ENCODE measurements at places on chromosomes 11 and 22.

DNA sequence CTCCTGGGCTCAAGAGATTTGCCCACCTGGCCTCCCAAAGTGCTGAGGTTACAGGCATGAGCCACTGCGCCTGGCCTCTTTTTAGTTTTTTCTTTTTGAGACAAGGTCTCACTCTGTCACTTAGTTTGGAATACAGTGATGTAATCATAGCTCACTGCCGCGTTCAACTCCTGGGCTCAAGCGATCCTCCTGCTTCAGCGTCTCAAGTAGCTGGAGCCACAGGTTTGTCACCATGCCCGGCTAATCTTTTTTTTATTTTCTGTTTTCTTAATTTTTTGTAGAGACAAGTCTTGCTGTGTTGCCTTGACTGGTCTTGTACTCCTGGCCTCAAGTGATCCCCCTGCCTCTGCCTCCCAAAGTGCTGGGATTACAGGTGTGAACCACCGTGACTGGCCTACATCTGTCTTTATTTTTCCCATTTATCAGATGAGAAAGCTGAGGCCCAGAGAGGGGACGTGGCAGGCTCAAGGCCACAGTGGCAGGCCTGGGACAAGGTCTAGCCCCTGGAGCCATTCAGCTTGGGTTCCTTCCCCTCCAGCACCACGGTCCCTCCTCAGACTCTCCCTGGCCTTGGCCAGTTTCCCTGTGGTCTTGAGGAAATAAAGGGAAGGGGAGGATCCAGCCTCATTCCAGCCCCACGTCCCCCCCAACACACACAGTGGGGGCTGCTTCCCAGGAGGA lies 2.8 kb upstream of the KDELR3 start:
- DNase-seq, result no peak

GRCh38 chr22:43262990-43263644 lies 76.2 kb upstream of the TTLL12 start:
- peak; percentile 41 for DNase-seq

GRCh38 chr11:69193151-69193550 lies 37.4 kb downstream of the SMIM38 start:
- no peak for DNase-seq

GRCh38 chr22:47419239-47419638 lies 656.8 kb downstream of the TBC1D22A start:
- DNase-seq, result no peak

- DNase-seq, result no peak
Observed at GRCh38 chr22:20881869-20882815, 23.3 kb downstream of the SNAP29 start.

GRCh38 chr22:49724893-49725489 lies 102.7 kb downstream of the BRD1 start:
- peak; percentile 82 for DNase-seq

DNA sequence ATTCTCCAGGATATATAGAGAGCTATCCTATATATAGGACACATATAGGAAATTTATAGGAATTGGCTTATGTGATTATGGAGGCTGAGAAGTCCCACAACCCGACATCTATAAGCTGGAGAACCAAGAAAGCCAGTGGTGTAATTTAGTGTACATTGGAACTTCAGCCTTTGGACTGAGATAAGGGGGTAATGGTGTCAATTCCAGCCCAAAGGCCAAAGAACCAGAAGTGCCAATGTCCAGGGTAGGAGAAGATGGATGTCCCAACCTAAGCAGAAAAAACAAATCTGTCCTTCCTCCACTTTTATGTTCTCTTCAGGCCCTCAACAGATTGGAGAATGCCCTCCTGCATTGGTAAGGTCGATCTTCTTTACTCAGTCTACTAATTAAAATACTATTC lies 25.5 kb upstream of the SMCO4 start:
- DNase-seq, result no peak

- no peak for DNase-seq
Observed at GRCh38 chr11:132538642-132539041, 993.7 kb downstream of the OPCML start.

DNA sequence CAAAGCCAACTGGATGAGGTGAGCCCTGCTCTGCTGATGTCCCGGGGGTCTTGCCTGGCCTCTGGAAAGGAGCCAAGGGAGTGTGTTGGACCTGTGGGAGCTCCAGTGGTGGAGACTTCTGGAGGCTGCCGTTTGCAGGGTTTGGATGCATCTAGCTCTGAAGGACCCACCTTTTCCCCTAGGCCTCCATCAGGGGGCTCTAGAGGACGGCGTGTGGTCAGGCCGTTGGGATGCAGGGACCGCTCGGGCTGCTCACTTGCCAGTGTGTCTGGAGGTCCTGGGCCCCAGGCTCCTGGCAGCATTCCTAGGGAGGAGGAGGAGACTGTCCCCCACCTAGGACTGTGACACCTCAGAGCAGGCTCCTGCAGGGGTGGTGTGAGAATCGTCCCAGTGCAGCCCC lies 58.3 kb downstream of the PRDM11 start:
- DNase-seq, result no peak

DNA sequence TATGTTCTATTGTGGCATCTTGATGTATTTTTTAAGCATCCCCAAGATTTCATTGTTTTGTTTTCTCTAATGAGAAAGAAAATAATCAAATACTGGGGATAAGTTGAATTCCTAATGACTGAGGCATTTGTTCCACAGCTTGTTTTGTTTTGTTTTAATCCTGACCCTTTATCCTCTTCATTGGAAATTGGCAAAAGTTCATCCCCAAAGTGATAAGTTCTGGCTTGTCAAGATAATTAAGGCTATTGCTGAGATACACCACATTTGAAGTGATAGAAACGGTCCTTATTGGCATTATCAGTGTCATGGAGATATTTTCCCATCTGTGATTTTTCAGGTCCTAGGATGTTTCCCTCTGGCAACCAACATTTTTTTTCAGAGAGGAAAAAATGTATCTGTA lies 65.0 kb downstream of the SLC36A4 start:
- DNase-seq, result no peak

- no peak for DNase-seq
Observed at GRCh38 chr11:132911186-132911585, 621.1 kb downstream of the OPCML start.

GRCh38 chr11:120696597-120697218 lies 185.2 kb downstream of the GRIK4 start:
- no peak for DNase-seq

DNA sequence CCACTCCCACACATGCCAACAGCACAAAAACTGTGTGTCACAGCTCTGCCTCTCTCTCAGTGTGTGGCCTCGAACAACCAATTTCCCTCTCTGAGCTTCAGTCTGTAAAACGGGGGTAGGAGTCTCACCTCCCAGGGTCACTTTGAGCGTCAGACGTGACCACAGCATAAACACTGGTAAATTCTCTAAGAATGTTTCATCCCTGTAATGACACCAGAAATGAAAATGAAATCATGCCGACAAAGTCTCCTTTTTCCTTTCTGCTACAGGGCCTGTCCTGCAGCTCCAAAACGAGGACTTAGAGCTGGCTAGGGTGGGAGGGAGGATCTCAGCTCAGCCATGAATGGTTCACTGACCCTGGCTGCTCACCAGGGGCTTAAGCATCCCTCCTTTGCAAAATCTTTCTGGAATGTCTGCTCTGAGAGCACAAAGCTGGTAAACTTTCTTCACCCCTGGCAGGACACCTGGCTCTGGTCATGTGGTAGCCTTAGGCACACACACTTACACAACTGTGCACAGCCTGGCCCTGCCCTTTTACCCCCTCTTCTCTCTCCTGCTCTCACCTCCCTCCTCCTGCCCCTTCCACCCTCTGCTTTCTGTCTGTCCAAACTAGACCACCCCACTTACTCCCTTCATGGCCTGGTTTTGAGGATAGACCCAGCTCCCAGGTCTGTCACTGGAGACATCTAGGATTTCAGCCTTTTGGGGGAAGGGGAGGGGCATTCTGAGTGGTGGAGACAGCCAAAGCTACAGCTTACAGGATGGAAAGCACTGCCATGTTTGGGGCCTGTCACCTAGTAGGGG lies 12.3 kb upstream of the TSKU start:
- DNase-seq, result no peak

DNA sequence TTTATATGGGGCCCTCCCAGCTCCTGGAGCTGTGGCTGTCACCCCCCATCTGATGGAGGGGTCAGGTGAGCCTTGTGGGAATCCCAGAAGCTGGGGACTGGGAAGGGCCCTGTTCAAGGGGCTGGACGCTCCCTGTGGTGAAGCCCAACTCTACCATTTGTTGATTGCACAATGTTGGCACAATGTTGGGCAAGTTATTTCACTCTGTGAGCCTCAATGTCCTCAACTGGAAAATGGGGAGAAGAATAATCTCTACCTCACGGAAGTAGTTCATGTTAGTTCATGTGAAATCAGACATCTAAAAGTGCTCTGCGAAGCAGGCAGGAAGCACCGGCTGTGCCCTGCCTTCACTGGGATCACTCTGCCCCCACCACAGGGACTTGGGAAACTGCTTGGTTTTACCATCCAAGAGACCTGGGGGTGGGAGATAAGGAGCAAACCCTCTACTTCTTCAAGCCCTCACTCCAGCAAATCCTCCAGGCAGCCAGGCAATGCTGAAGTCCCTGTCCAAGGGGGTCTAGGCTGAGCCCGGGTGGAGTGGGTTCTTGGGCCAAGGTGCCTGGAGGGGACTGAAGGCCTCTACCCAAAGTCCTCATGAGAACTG lies 715 bp upstream of the PRR5 start:
- DNase-seq, result no peak

GRCh38 chr11:78790784-78791183 lies 216.1 kb upstream of the NARS2 start:
- DNase-seq, result no peak

DNA sequence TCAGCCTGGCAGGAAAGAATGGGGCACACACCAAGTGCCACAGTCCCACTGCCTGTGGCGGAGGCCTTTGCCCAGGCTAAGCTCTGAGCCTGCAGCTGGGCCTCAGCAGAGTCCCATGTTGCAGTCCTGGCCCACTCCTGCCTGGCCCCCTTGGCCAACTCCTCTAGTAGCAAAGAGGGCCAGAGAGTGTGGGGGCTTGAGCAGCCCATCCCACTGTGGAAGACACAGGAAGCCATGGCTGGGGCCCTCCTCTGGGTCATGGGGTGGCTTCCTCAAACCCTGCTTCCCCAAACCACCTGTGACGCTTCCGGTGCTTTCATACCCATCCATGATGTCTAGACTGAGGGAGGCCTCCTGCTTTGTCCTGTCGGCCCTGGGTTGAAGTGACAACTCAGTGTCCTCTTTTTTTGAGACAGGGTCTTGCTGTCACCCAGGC lies 5.8 kb downstream of the RPS19BP1 start:
- DNase-seq, result peak; percentile 39

DNA sequence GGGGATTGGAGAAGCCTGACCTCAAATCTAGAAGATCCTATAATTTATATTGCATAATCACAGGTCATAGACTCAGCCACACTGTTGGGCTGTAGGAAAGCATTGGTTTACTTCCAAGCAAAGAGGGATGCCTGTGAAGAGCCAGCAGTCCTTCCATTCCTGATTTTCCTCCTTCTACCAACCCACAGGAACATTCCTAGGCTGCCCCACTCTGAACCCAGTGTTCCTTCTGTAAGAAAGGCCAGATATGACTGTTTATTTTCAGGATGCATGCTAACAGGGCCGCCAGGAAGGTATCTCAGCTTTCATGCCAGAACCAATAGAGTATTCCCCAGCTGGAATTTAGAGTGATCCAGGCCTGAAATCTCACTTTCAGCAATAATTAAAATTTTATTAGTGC lies 197.1 kb downstream of the ETS1 start:
- no peak for DNase-seq

DNA sequence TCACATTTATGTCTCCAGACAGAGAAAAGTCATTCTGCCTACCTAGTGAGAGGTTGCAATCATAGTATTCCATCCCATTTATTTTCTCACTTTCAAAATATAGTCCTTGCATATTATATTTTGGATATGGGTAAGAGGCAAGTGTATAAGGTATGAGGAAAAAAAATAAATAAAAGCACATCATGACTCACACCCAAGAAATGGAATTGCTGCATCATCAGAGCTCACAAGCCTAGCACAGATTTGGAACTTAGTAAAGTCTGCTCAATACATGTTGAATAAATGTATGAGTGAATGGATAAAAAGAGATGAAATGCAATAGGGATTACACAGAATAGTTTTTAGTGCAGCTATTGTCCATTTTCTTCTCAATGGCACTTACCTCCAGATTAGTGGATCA lies 2.5 kb upstream of the OR51G1 start:
- no peak for DNase-seq

DNA sequence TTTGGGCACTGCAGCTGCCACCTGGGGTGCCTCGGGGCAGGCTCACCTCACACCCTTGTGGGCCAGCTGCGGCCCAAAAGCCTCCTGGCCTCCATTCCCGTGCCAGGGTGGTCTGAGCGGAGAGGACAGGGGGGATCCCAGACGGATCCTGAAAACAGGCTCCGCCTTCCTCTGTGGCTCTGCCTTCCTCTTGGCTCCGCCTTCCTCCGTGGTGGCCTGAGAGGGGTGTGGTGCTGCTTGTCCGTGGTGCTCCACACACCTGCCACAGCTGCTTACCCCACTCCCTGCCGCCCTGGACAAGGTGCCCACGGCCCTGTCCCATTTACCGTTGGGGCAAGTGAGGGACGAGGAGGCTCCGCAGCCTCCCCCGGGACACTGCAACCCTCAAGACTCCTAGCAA lies 23.2 kb upstream of the KCNQ1OT1 start:
- no peak for DNase-seq

DNA sequence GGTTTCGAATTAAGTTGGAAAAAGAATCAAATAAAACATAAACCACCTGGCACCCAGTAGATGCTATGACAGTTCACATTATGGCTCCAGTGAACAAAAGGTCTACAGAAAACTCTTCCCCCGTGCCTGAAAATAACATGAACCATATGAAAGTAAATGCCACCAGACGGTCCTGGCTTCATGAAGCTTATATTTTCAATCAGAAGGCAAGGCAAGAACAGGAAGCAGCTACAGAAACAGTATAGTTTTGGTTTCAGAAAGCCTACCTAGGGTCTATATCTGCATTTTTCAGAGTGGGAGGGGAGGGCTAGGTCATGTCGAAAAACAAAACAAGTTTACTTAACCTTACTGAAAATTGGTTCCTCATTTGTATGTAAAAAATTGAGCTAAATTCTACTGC lies 9.8 kb downstream of the RAB30 start:
- no peak for DNase-seq

- no peak for DNase-seq
Observed at GRCh38 chr11:70740488-70740851, 342.1 kb downstream of the CTTN start.

DNA sequence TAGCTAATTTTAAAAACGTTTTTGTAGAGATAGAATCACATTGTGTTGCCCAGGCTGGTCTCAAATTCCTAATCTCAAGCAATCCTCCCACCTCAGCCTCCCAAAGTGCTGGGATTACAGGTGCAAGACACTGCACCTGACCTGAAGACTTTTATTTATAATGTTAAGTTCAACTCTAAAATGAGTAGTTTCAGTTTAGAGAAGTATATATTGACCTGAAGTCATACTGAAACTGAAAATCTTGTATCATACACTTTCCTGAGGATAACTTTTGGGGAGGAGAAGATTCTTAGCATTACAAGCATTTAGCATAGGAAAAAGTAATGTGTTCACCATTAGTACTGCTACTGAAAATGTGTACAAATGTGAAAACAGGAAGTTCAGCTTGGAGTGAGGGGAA lies 249.3 kb downstream of the CASP12 start:
- no peak for DNase-seq

GRCh38 chr11:9787981-9788521 lies 124.2 kb downstream of the SWAP70 start:
- DNase-seq, result no peak
